ENCODE measurements at places on chromosomes 5 and 9.
A peak's percentile ranks its signal among the peaks of the same experiment; 100 is the strongest.

- no peak for DNase-seq
These were observed 180.2 kb downstream of the ADCY2 start for GRCh38 chr5:7576023-7576715.

DNA sequence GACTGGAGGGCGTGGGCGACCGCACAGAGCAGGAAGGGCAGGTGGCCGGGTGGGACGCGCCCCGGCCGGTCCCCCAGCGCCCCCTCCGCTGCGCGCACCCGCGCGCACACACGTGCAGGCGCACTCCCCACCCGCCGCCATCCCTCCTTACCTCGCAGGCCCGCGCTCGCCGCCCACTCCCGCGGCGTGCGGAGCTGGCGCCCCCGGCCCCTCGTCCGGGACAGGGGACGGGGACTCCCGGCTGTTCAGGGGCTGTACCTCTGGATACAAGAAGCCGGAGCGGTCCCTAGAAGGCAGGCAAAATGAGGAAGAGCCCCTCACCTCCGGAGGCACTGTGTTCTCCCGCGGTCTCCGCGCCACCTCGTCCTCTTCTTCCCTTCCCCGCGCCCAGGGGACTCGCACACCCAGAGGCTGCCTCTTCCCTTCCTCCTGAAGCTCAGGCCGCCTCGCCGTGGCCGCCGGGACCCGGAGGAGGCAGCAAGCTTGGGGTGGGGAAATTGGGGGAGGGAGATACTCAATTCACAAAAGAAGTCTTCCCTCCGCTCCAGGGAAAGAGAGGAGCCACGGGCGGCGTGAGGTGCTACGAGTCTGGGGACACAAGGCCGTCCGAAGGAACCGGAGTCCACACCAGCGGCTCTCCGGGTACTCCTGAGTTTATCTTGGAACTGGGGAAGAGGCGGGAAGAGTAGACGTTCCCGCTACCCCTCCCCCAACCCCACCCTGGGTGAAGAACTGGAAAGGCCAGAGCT lies 1.4 kb upstream of the GABRB2 start:
- no peak for DNase-seq

DNA sequence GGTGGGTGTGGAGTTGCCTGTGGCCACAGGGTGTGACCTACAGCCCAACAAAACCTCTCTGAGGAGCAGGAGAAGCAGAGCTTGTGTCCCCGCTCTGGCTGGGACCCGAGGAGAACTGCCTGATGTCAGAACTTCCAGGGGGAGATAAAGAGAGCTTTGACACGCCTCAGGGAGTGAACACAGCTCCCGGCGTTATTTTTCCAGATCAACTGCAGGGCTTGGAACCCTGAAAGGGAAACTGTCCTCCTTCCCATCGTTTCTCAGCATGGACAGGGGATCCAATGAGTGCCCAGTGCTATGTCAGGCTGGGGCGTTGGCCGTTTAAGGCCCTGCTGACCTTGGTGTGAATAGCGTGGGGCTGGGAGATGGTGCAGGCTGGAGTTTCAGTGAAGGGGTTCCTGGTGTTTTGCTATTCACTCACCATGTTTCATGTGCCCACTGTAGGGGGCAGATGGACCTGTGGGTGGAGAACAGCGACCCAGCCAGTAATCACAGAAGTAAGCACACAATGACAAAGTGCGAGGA lies 22.0 kb downstream of the GADD45G start:
- DNase-seq: no peak

- DNase-seq: no peak
These were observed 17.3 kb downstream of the TTC33 start for GRCh38 chr5:40738502-40738901.

- DNase-seq: no peak
These were observed 19.7 kb downstream of the FNBP1 start for GRCh38 chr9:130023144-130023787.

- no peak for DNase-seq
These were observed 16.6 kb downstream of the SPTLC1 start for GRCh38 chr9:92098638-92099037.

- DNase-seq: no peak
These were observed 155.4 kb downstream of the PAM start for GRCh38 chr5:102910240-102911226.

GRCh38 chr5:52878656-52879055 lies 90.9 kb downstream of the ITGA1 start:
- no peak for DNase-seq

- no peak for DNase-seq
These were observed 10.6 kb downstream of the EGFL7 start for GRCh38 chr9:136673088-136673974.

DNA sequence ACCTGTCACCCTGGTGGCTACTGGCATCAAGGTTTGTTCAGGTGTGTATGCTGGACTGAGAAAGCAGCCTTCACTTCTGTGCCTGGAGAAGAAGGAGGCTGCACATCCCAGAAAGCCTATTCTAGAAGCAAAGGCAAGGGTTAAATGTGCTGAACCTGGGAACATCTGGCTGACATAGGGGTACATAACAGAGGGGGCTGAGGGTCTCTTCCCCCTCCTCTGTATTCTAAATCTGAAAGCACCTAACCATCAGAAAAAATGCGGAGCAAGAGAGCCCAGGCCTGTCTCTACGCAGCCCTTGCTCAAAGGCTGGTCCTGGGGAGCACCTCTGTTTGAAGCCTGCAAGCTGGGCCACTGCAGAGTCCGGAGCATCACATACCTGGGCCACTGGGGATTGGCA lies 53.2 kb upstream of the FSTL4 start:
- DNase-seq: no peak

DNA sequence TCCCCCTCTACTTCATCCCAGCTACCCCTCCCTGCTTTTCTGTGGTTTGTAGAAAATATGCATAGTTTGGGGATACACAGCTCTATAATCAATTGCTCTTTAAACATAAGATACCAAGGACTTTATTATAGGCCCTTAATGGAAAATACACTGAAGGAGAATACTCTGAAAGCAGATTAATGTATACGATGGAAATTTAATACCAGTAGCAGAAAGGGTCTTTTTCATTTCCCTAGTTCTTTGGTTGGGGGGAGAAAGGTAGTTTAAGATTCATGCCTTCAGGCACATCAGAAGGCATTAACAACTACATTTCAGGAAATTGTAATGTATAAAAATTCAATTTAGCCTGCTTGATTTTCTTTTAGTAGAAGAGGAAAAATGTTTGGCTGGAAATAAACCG lies 452.9 kb upstream of the ZNF608 start:
- no peak for DNase-seq

GRCh38 chr5:23483090-23483489 lies 24.3 kb upstream of the PRDM9 start:
- no peak for DNase-seq

- DNase-seq: no peak
These were observed 115.7 kb upstream of the MTAP start for GRCh38 chr9:21686738-21687137.

GRCh38 chr5:59955241-59955640 lies 61.7 kb upstream of the PDE4D start:
- DNase-seq: no peak

- no peak for DNase-seq
These were observed 57.8 kb downstream of the ZNF462 start for GRCh38 chr9:106920701-106921283.

- DNase-seq: no peak
These were observed 10.7 kb upstream of the LECT2 start for GRCh38 chr5:135965504-135965903.

GRCh38 chr5:151083081-151083676 lies 2.3 kb upstream of the TNIP1 start:
- DNase-seq: no peak

DNA sequence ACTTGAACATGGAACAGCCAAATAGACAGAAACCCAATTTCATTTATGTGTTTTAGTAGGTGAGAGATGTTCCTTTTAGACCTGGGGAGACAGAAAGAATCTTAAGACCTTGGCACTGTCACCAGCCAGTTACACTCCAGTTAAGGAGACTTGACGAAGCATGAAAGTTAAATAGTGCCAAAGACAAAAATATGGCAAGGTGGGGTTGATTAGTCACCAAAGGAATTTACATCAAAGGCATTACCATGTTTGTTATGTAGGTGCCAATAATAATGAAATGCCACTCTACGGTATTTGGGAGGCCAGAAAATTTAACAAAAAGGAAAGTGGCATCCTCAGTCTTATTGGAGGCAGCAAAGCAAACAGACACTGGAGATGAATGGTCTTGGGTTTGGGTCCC lies 9.2 kb upstream of the IL12B start:
- DNase-seq: no peak

DNA sequence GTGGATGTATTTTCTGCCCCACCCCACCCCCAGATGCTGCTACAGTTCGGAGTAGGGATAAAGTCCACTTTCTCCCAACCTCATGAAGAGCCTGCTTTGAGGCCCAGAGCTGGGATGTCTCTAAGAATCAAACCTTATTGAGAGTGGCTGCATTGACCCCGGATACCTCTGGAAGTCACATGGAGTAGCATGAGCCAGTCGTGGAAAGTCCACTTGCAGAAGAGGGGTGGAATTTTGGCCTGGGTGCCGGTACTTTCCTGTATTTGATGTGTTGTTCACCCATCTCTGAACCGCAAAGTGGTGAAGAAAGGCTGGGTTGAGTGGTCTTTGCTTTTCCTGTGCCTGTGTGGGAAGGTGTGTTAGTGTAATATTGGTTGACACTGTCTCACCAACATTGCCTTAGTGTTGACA lies 3.7 kb downstream of the OTULIN start:
- no peak for DNase-seq

DNA sequence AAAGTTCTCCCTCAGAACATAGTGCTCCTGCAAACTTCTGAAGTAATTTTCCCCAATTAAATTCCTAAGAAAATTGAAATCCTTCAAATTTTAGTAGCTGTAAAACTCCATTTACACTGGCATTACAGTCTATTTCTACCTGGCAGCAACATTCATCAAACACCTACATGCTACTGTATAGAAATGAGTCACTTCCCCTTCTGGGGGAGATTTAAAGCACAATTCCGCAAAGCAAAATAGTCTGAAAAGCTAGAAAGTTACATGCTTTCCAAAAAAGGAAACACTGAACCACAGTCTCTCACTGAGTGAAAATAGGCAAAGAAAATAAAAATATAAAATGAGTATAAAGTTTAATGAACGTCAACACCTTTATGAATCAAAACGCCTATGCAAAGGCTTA lies 43.3 kb downstream of the MCTP1 start:
- no peak for DNase-seq

GRCh38 chr5:24645483-24645882 lies 705 bp upstream of the CDH10 start:
- DNase-seq: no peak

GRCh38 chr9:20376731-20377375 lies 245.4 kb downstream of the MLLT3 start:
- no peak for DNase-seq

DNA sequence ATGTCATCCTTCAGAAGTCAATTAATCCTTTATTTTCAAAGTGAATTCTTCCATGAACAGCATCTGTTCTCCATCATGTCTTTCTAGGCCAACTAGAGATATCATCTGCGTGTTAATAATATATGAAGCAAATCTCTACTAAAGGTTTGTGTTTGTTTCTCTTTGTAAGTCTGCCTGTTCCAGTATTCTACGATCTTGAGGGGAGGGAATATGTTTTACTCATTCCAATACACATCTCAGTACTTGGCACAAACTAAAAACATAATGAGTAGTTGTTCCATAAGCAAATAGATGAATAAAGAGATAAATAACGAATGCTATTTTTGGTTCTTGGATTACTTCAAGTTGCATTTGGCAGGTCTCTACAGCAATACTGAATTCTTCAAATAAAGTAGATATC lies 470.7 kb upstream of the GRIN3A start:
- DNase-seq: no peak

DNA sequence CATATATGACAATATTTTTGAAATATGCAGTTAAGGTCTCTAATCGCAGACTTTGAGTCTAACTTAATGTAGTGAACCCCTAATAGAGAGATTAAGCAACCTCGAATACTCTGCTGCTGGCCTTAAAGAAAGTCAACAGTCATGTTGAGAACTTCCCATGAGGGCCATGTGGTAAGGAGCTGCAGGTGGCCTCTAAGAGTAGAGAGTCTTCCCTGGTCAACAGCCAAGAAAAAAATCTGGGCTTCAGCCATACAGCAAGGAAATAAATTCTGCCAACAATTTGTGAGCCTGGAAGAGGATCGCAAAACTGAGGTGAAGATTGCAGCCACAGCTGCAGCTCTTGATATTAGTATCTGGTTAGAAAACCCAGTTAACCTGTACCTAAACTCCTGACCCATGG lies 935.2 kb upstream of the TYRP1 start:
- no peak for DNase-seq

DNA sequence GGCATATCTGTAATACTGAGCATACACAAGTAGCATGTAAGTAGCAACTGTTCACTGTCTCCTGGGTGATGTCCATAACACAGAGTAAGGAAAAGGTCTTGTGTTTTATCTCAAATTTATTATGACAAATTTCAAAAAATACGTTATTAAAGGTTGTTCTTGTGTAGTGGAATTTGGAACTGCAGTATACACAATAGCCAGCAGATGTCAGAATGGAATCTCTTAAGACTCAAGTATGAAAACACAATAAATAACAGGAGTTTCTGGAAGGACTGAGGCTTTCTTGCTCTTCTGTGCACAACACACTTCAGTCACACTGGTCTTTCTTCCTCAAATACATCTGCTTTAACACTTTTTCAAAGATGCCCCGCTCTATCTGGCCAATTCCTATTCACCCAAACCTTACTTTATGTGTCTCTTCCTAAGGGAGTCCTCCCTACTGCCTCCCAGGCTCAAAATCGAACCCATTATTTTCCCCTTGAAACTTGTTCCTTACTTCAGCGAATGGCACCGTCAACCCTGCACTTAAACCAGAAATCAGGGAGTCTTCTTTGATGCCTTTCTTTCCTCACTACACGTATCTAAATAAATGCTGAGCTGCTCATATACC lies 6.5 kb upstream of the FBXO10 start:
- peak; percentile 56 for DNase-seq

DNA sequence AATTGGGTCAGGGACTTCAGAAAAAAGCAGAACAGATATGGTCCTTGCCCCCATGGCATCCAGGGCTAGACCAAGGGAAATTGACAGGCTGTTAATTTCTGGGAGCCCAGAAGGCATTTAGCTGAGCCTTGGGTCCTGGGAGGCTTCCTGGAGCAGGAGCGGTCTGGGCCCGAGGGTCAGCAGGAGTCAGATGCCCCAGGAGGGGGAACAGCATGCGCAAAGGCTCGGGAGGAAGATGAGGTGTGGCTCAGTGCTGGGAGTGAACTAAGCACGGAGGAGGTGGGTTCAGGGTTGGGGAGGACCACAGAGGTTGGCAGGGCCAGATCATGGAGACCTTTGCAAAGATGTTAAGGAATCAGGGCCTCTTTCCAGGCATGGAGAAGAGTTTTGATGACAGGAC lies 48.2 kb upstream of the NEURL1B start:
- no peak for DNase-seq

DNA sequence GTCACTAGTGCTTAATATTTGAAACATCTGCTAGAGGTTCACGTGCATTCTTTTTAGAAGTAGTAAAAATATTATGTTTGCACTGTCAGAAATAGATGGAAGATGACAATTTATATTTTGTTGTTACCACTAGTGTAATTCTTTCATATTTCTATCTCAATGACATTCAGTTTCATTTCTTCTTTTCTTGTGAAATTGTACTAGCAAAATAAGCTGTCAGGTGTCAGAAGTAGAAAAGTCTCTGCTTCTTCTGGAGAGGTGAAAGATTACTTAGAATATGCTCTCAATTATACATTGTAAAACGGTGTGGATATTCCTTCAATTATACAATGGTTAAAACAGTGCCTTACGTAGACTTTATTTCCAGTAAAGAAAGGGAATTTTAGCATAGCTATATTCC lies 395.4 kb downstream of the CSNK1G3 start:
- no peak for DNase-seq

All from AML-193 (cell line).